Fibroblast of villous mesenchyme (primary cell): ENCODE measurements at places on chromosomes 3 and 15.
A peak's percentile ranks its signal among the peaks of the same experiment; 100 is the strongest.

DNA sequence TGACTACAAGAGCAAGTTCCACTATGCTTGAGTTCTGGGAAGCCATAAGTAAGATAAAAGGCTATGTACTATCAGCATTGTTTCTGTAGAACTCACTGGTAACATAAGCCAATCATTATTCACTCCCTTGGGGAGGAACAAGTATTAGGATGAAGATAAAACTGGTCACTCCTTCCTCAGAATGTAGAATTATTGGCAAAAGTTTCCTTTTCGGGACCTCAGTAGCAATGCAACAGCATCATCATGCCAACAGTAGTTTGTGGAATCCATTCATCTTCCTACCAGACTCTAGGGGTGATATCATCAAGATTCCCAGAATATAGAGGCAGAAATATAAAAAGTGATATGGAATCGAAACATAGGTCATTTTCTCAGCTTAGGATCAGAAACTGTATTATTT lies 209.5 kb downstream of the PLOD2 start:
- DNase-seq = no peak

DNA sequence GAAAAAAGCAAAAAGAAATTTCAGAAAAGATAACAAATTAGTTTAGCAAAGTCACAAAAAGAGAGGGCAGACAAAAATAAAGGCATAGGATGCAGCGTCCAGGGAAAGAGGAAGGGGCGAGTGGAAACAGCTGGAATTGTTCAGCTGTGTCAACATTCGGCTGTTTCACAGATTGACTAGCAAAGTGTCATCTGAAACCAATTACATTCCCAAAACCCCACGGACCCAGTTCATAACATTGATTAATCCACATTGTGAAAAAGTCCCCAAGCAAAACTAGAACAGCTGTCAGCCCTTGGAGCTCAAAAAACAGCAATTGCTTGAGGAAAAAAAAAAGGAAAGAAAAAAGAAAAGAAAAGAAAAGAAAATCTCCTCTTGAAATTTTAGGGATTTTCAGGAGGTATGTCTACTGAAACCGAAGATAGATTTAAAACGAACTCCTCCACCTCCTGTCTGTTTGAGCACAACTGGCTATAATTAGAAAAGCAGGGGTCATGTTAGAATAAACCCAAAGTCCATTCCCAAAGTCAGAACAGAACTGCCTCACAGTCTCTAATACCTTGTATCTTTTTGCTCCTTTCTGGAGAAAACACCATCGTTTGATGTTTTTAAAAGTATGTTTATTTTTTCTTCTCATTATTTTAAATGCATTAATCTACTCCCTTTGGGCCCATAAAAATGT lies 159.6 kb downstream of the RORA start:
- DNase-seq = no peak

GRCh38 chr3:126551121-126551838 lies 7.5 kb downstream of the C3orf22 start:
- no peak for DNase-seq

DNA sequence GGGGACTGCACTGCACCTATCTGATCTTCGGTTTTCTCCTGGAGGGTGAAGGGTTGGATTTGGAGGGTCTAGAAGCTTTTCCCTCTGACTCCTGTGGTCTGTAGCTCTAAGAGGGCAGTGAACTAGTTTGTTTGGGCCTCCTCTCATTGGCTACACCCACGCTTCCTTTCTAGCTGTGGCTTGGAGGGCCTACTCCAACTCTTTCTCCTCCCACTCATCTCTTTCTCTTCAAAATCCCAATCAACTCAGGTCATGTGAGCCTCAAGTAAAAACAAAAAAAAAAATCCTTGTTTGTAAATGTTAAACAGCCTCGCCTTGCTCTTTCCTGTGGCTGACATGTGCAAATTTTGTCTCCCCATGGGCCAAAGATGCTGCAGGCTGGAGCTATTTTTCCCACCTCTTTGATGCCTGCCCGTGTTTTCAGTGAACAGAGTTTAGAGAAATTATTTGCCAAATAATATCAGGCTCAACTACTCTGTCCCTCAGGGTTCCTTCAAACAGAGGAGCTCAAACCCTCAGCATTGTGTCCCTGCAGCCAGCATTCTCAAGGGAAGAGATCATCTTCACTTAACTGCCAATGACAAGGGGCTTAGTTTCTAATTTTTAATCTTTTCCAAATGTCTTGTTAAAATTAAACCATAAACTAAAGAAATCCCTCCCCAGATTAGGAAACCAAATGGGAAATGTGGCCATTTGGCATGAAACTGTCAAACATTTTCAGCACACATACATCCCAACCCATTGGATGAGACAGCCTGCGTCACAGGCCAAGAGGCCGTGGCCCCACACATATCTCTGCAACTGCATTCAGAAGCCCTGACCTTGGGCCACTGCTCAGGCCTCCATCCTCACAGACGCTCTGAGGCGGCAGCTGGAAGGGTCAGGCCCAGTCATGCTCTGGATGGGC lies 114.8 kb upstream of the THBS1 start:
- DNase-seq = peak; percentile 90

DNA sequence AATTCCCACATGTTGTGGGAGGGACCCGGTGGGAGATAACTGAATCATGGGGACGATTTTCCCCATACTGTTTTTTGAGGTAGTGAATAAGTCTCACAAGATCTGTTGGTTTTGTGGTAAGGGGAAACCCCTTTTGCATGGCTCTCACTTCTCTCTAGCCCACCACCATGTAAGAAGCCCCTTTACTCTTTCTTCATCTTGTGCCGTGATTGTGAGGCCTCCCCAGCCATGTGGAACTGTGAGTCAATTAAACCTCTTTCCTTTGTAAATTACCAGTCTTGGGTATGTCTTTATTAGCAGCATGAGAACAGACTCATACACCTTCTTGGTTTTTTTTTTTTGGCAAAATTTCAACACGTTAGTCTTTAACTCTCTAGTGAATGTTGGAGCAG lies 18.1 kb downstream of the ARL8B start:
- no peak for DNase-seq

DNA sequence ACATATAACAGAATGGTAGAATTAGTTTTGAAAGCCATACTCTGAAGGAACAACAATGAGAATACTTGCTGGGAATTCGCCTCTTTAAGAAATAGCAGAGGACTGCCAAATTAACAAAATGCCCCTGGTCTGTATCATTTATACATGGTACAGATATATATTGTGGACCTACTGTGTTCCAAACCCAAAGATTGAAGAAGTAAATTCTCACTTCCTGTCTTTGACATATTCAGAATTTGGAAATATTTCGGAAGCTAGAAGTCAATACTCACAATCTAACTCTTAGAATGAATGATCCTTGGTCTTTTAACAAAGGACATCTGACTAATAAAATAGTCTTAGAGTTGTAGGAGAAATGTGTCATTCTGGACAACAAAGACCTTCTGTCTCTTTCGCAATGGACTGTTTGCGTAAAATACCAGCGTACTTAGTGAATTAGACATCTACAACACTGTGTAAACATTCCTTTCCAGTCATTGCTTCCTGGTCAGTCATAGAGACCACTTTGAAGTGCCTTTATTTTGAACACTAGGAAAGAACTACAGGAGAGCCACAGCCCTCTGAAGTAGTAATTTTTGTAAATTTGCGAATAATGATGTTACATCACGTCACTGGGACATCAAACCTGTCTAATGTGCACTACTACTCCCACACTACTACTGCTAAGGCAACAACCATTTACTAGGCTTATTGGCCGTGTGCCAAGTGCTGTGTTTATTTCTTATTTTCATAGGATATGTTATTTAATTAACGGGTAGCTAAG lies 68.0 kb downstream of the CHL1 start:
- DNase-seq = peak; percentile 0

DNA sequence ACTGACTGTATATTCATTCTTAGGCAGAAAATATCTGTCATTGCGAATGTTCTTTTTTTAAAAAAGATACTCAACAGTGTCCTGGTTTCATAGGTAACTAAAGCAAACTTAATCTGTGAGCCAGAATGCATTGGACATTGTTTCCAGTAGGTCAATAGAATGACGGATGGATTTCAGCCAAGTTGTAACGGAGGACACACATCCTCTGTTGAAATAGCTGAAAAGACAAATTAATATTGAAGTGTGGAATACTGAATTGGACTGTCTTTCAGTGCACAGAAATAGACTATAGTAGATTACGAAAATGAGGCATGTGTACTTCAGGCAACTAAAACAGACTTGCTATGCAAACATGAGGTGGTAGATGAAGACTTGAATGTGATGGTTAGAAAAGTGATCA lies 461.6 kb downstream of the WDR72 start:
- DNase-seq = no peak
